Activated CD4-positive, CD25-positive, alpha-beta regulatory T cell treated with anti-CD3 and anti-CD28 coated beads, Interleukin-2, amount 50 U/mL, for 72 hours (primary cell): ENCODE measurements at places on chromosomes 1 and 21.
A peak's percentile ranks its signal among the peaks of the same experiment; 100 is the strongest.

DNA sequence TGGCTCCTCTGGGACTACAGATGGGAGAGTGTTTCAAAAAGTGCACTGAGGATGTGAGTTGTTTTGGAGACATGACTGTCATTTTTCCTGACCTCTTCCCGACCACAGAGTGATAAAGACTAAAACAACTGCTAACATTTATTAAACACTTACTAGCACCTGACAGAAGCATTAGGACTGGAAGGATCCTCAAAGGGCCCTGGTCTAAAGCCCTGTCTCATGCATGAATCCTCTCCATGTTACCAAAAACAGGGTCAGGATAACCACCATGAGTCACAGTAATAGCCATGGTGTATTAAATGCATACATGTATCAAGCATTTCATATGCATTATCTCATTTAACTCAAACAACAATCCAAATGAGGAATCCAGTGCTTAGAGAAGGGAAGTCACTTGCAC lies 11.5 kb downstream of the CYB5RL start:
- DNase-seq, result no peak

- DNase-seq, result no peak
Observed at GRCh38 chr1:108897865-108898720, 21.3 kb downstream of the GPSM2 start.

GRCh38 chr1:90726425-90726985 lies 9.4 kb upstream of the BARHL2 start:
- no peak for DNase-seq

DNA sequence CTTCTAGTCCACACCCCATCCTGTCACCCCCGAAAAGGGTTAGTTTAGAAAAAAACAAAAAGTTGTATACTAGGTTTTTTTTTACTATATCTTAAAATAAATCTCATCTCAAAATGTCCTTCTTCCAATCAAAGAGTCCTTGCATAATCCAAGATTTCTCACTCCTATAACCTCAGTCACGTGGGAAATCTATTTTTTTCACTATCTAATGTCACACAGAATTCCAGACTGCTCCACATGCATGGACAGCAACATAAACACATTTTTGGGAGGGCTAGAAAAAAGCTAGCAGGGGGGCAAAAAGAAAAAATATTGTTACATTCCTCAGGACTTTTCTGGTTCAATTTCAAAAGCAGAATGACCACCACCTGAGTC lies 39.3 kb downstream of the TGFBR3 start:
- no peak for DNase-seq

- DNase-seq, result no peak
Observed at GRCh38 chr1:174352883-174353608, 94.7 kb upstream of the GPR52 start.

DNA sequence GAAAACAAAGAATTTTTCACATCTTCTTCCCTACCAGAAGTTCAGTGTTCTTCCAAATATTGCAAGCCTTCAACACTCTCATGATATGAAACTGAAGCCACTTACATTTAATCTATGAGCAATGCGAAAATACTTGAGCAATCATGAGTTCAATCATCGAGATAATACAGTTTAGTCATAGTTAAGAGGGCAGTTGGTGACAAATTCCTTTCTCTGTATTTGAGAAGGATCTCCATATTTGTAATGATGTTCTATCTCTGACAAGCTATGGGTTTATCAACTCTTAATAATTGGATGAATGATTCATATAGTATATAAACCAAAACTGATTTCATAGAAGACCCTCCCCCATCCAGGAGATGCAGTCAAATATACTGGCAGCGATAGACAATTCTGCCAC lies 29.7 kb upstream of the PYHIN1 start:
- no peak for DNase-seq

- no peak for DNase-seq
Observed at GRCh38 chr1:238119060-238119459, 228.3 kb upstream of the ZP4 start.

DNA sequence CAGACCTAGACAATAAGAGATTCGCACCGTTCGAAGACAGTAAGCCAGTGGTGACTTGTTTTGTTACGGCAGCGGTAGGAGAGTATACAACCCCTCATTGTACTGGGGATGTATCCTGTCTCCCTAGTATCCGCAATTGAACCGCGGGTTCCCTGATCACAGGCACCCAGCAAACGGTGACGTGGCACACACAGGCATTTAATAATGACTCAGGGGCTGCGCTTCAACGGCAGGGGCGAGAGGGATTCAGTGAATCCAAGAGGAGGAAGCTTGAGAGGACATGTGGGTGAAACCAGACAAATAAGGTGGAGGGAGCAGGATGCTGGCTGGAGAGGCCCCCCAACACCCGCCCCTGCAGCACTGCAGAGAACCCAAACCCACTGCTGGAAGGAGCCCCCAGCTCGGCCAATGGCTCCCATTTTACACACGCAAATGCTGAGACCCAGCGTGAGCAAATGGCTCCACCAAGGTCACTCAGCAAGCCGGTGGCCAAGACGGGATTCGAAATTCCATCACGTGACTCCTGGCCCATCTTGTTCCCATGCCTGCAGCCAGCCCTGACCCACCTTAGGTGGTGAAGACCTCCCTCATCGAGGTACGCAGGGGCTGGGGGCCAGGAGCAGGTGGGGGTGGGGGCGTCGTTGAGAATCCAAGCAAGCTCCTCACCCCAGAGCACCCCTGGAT lies 149.9 kb downstream of the SYF2 start:
- no peak for DNase-seq

DNA sequence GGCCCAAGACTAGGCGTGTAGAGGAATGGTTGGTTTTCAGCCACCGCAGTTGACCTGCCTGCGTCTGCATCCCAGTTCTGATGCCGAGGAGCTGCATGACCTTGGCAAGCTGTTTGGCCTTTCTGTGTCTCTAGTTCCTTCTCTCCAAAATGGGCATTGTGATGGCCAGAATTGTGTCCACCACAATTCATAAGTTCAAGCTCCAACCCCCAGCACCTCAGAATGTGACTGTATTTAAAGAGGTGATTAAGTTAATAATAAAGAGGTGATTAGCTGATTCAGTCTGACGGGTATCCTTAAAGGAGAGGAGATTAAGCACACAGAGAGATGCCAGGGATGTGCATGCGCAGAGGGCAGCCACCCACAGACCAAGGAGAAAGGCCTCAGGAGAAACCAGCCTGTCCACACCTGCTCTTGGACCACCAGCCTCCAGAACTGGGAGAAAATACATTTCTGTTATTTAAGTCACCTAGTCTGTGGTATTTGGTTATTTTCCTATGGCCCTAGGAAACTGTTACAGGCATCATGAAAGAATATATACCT lies 28.5 kb downstream of the MAB21L3 start:
- no peak for DNase-seq

GRCh38 chr21:33018707-33019465 lies 6.8 kb upstream of the OLIG2 start:
- no peak for DNase-seq

GRCh38 chr1:244049162-244050013 lies 1.7 kb upstream of the ZBTB18 start:
- DNase-seq, result peak; percentile 45

- no peak for DNase-seq
Observed at GRCh38 chr1:168330285-168330684, 49.6 kb downstream of the TBX19 start.

DNA sequence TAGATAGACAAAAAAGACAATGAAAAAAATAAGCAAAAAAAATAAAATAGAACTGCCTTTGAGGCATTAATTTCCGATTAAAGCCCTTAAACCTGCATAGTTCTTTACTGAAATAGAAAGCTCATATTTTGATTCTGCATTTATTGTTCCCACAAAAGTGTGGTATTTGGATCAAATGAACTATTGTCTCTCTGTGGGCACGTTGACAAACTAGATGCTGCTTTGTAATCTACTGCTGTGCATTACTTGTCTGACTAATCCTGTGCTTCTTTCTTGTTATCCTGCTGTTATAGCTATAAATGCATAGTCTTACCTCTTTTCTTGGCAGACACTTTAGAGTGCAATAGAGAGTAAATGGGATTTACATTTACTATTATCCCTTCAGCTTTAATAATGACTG lies 31.4 kb upstream of the SLC35D1 start:
- DNase-seq, result no peak

GRCh38 chr1:91774520-91775203 lies 111.3 kb downstream of the TGFBR3 start:
- DNase-seq, result no peak

DNA sequence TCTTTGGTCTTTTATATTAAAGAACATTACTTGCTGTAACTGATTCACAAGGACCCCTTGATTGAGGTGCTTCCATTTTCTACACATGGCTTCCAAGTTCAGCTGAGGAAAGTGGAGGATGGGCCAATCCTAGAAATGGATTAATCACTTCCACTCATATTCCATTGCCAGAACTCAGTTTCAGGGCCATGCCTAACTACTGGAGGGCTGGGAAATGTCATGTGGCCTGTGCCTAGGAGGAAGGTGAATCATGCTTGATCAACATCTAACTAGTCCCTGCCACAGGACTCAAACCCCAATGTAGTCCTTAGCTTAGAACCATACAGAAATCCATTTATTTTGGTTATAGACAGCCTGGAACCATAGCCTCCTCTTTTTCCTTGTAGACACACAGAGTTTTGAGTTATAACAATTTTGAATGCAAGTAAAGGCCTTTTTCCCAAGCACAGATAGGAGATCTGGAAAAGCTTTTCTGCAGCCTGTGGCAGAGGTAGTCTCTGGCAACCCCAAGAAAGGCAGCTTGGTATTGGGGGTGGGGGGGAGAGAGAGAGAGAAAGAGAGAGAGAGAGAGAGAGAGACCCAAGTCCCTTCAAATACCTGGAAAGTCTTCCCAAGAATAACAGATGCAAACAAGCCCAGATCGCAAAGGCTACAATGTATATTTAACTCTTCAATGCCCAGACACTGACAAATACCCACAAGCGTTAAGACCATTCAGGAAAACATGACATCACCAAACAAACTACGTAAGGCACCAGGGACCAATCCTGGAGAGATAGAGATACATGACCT lies 12.5 kb downstream of the MAST2 start:
- no peak for DNase-seq

DNA sequence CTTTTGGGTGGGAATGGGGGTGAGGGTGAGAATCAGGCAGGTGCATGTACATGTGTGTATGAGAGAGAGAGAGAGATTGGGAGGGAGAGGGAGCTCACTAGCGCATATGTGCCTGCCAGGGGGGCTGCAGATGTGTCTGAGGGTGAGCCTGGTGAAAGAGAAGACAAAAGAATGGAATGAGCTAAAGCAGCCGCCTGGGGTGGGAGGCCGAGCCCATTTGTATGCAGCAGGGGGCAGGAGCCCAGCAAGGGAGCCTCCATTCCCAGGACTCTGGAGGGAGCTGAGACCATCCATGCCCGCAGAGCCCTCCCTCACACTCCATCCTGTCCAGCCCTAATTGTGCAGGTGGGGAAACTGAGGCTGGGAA lies 95.0 kb downstream of the EPHB2 start:
- DNase-seq, result no peak

DNA sequence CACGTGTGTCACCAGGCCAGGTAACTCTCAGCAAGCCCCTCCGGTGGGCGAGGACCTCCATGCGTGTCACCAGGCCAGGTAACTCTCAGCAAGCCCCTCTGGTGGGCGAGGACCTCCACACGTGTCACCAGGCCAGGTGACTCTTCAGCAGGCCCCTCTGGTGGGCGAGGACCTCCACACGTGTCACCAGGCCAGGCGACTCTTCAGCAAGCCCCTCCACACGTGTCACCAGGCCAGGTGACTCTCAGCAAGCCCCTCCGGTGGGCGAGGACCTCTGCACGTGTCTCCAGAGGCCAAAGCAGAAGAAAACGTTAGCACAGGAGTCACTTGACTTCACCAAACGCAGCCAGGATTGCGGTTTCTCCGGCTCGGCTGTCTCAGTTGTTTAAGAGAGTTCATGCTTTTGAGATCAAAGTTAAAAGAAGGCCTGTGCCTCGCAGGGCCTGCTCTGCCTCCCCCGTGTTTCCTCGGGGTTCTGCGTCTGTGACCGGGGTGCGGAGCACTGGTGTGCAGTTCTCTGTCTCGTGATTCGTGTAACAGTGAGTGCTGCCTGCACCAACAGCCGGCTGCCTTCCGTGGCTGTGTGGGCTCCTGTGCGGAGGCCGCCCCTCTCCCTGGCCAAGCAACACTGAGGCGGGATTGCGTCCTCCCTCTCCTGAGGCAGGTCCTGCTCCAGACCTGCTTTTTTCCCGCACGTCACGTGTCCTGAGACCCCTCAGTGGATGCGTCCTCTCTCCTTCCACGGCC lies 56.6 kb downstream of the PRKCZ start:
- DNase-seq, result no peak

DNA sequence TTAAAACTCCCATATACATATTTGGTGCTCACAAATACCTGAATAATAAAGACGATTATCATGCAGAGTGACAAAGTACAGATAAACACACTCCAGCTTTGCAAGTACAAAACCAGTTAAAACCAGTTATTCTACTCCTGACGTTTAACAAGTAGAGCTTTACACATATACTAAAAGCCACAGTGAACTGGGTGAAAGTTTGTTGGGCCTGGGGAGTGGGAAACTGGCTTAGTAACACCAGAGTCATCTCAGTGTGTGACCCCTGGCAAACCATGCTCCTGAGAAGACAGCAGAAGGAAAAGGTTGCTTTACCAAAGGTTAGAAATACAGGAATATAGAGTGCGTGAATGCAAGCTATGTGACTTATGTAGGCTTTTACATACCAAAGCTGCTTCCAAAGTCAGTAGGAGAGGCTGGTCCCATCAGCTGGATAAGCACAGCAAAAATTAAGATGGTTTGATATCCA lies 148.1 kb downstream of the NRIP1 start:
- no peak for DNase-seq

DNA sequence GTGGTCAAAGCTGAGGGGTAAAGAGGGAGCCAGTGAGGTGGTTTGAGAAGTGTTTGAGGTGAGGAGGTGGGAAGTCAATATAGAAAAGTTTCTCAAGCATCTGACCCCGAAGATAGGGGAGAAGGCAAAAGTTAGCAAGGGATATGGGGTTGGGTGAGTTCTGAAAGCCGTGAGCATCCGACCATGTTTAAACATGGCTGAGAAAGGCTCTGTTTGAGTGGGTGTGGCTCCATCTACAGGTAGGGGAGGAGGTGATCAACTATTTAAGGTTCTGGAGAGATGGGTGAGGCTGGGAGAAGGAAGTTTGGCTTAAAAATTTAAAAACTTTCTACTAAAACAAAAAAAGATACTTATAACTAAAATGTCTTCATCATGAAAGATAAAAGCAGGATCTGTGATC lies 273.8 kb downstream of the KCNJ6 start:
- DNase-seq, result no peak

DNA sequence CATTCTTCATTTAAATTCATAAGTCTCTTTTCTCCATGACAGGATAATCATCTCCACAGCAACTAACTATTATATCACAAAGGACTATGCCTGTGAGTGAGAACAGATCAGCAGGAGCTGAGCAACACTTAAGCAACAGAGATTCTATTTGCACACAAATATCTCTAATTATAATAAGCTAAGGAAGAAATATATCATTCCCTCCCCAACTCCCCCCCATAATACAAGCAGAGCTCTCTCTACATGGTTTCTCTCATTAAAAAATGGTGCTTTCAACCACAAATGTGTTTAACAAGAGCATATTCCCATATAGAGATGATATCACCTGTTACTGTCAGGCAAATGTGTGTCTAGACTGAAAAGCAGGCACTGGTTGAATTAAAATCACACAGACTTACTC lies 34.5 kb upstream of the NIBAN1 start:
- DNase-seq, result no peak
